Psoas muscle (tissue), 8 donors: ENCODE measurements at places on chromosomes 2 and 18. TPM values are rescaled to one million over a fixed set of nuclear protein-coding genes. Genes with fewer than 3 reads are reported as not detected.

Gene UGT1A4
- not detected for total RNA-seq

Gene SERPINB3
- not detected for total RNA-seq

Gene CDK15
- 0.40 TPM for total RNA-seq

DNA sequence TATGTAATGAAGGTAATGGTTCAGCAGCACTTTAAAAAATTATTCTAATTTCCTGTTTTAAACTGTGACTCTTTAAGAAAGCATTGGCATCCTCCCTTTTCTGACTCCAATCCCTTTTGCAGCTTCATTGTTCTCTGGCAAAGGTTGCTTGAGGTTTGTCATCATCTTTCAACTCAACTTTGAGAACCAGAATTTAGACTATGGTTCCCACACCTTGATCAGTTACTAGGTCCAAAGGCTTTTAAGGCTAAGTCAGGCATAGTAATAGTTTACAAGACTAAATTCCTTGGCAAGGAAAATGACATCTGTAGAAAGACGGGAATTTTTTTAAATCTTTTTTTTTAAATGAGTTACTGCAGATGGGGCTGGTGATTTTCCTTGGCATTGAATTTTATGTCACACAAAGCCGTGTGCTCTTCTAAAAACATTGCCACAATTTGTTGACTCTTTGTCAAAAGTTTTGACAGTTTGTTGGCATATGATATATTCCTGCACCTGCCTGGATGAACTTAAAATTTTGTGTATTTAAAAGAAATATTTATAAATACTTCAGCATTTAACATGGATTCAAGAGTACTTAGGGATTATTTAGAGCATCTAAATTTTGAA is 451.0 kb downstream of the MEIS1 start:
- no peak for DNase-seq

DNA sequence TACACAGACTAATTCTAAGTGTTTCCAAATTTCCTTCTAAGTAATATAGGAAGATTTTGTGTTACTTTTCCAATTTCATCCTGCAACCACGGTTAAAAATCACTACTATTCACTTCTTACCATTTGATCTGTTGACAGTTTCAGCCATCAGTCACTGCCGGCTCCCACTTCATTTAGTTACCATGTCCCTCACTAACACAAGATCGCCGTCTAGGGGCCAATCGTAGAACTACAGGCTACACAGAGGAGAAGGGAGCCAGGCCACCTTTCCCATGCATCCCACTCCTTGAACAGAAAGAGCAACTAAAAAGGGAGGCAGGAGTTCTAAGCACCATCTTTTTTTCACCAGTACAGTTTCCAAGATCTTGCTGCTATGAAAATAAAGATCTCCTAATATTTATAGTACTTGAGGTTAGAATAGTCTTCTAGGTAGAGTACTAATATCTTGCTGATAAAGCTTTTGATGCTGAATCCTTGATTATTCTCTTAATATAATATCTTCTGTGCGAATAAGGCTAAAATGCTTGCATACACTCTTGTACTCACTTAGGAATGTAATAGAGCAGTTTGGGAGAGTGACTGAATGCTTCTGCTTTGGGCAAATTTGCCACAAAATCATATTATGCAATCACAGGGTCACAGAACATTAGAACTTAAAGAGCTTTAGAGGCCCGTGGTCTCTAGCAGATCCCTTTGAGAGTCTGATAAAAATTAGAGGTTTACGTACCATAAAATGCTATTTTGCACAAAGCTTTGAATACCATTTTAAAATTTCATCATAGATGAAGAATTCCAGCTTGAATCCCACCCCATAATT is 39.5 kb upstream of the CYP1B1 start:
- peak; percentile 78 for DNase-seq

DNA sequence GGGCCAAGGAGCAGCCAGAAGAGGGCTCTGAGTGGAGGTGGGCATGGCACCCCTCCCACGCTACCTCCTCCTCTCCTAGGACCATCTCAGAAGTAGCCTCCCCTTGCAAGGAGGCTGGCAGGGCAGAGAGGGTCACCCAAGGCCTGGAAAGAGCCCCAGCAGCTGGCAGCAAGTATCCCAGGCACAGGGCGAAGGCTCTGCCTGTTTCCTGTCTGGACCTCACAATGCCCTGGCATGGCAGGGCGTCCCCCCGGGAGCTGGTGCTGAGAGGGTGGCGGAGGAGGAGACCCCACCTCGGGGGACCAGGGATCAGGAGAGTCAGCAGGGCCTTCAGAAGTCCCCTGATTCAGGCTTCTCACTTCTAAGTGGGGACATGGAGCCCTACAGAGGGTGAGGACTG is 66.2 kb upstream of the TAF1B start:
- no peak for DNase-seq

GRCh38 chr2:154455166-154455565 is 243.3 kb upstream of the KCNJ3 start:
- DNase-seq: no peak

- no peak for DNase-seq
Observed at GRCh38 chr2:241062389-241063092, 39.5 kb downstream of the MTERF4 start.
